ENCODE measurements at places on chromosomes 7 and 10. TPM values are rescaled to one million over a fixed set of nuclear protein-coding genes. Genes with fewer than 3 reads are reported as not detected.

DNA sequence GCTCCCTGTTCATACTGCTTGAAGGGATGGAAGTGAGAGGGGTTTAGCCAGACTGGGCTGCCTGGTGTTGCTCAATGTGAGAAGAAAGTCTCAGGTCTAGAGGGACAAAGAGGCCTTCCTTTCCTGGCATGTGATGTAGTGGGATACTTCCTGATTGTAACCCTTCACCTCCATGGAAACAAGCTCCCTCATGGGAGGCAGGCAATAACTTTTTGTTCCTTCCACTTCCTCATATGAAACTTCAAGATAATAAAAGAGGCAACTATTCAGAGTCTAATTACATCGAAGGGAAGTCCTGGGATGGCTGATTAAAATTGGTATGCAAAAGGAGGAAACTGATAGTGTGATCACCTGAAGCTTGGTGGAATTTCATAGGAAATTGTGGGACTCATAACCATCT is 84.1 kb upstream of the ETV1 start:
- no peak overlapping the region for H3K27ac ChIP-seq
- no peaks in the 10 kb centered on the region for H3K36me3 ChIP-seq
- H3K4me1 ChIP-seq = no peaks in the 10 kb centered on the region
- no peak overlapping the region for H3K4me3 ChIP-seq
- no peak for DNase-seq

DNA sequence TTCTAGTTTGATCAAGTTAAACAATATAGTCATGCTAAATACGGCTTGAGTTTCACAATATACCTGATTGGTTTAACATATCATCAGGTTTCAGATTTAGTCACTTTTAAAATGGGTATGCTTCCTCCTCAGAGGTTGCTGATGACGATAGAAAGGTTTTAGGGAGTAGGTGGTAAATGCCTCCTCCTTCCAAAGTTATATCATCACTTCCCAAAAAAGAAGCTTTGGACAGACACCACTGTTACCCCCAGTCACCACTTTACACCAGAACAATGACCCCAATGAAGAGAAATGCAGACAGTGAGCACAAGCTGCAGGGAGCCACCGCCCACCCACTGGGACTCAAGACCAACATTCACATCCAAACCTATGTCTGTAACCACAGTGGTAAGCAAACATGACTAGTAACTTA is 244.6 kb downstream of the SORCS1 start:
- no peaks in the 10 kb centered on the region for H3K27me3 ChIP-seq
- no peaks in the 10 kb centered on the region for H3K4me1 ChIP-seq
- H3K27ac ChIP-seq = no peak overlapping the region
- no peaks in the 10 kb centered on the region for H3K36me3 ChIP-seq
- H3K4me3 ChIP-seq = no peak overlapping the region
- DNase-seq = no peak

The BTBD16 gene
- total RNA-seq = not detected

GRCh38 chr7:41063116-41063515 is 639.8 kb downstream of the INHBA start:
- H3K4me3 ChIP-seq = no peak overlapping the region
- H3K36me3 ChIP-seq = no peaks in the 10 kb centered on the region
- no peaks in the 10 kb centered on the region for H3K27me3 ChIP-seq
- no peaks in the 10 kb centered on the region for H3K4me1 ChIP-seq

Data from Peyer's patch (tissue), 4 donors.